ENCODE measurements at places on chromosomes 2 and 18.

DNA sequence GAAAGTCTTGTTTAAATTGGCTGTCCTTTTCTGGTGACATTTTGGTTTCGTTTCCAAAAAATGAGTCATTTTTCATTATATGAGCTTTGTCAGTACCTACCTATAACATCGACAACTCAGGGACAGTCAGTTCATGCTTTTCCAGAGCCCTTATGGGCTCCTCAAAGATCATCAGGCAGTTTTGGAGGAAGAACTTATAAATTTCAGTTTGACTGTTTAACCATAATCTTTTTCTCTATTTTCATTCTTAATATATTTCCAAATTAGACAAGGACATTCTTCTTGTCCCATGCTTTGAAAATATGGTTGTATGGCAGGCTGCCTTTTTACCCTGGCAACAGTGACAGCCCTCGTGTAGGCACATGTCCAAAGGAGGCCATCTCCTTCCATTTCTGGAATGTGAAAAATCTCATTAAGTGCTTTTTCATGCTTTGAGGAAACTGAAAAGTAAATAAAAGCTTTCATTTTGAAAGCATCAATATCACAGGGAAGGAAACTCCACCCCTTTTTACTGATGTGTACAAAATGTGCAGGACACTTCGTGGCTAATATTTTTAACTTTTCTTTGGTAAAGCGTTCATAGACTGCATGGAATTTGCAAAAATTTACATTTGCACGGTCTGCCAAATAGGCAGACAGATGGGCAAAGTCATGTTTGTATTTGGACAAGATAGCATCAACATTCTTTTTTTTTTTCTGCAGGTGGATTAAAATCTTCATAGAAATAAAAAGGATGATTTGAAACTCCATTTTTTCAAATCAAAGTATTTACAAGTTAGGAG, 7.2 kb upstream of the PROC start:
- DNase-seq = peak; percentile 26

DNA sequence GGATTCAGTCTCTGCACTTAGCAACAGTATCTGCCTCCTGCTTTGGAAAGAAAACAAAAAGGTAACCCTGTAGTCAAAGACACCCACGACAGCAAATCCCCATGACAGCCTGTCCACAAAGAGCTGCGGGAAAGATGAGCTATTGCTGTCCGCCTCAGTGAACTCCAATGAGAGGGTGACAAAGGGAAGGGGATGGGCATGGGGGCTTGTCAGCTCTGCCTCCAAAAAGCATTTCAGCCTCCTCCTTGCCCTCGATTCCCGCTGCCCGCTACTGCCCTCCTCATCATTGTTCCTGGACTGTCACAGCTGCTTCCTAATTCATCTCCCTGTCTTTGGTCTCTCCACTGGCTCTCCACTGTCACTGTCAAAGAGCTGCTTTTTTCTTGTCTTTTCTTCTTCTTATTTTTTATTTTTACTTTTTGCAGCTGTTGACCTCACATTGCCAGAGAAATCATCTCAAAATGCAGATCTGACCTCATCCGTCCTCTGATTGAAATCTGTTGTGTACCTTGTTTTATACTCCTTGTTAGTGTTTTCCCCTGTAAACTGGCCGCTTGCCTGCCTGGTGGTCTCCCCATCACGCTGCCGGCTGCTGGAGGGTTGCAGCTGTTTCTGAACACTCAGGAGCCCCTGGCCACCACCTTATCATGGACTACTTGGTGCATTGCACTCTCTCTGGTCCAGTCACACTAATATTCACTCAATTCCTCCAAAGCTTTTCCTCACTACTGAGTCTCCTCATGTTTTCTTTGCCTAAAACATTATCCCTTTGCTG, 7.9 kb upstream of the E2F6 start:
- no peak for DNase-seq

DNA sequence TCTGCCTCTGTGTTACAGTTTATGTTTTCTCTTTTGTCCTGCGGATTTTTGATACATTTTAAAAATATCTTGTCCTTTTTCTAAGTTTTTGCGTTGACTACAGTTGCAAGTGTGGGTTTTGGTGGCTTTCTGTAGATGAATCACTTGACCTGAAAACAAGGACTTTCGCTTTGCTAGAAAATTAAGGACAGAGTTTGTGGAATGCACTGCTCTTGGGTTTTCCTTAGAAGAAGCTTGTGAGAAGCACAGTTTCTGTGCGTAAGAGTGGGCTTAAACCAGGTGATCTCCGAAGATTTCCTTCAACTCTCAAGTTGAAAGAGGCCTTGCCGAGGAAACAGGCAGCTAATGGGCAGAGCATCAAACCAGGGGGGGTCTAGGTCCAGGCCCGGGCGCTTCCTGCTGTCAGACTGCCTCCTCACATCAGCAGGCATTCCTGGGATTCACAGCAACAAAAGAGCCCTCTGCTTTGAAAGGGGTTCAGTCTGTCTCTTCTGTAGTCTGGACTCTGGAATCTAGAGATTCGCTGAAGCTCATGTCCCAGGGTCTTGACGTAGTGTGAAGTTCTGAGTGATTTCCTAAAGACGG, 17.3 kb downstream of the NCK2 start:
- no peak for DNase-seq

GRCh38 chr2:111705239-111705638, 178.8 kb downstream of the ANAPC1 start:
- peak; percentile 94 for DNase-seq

Data from MM.1S (cell line).